CD8-positive, alpha-beta T cell (primary cell): ENCODE measurements at places on chromosomes 1 and 21. TPM values are rescaled to one million over a fixed set of nuclear protein-coding genes. Genes with fewer than 3 reads are reported as not detected.

DNA sequence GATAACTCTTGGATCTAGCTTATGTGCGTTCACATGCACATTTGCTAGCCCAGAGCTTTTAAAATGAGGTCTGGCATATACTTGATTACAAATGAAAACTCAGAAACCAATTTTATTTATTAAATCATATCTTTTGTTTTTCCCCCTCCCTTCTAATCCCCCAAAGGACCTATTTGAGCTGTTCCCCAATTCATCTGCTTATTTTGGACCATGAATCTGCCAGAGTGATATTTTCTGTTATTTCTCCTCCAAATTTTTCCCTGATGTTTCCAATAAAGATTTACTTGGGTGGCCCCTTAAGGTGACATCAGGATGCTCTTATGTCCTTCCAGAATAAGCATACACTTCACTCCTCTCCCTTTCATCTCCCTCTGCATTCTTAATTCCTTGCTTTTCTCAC is 123.4 kb downstream of the SYT2 start:
- no peak for DNase-seq

DNA sequence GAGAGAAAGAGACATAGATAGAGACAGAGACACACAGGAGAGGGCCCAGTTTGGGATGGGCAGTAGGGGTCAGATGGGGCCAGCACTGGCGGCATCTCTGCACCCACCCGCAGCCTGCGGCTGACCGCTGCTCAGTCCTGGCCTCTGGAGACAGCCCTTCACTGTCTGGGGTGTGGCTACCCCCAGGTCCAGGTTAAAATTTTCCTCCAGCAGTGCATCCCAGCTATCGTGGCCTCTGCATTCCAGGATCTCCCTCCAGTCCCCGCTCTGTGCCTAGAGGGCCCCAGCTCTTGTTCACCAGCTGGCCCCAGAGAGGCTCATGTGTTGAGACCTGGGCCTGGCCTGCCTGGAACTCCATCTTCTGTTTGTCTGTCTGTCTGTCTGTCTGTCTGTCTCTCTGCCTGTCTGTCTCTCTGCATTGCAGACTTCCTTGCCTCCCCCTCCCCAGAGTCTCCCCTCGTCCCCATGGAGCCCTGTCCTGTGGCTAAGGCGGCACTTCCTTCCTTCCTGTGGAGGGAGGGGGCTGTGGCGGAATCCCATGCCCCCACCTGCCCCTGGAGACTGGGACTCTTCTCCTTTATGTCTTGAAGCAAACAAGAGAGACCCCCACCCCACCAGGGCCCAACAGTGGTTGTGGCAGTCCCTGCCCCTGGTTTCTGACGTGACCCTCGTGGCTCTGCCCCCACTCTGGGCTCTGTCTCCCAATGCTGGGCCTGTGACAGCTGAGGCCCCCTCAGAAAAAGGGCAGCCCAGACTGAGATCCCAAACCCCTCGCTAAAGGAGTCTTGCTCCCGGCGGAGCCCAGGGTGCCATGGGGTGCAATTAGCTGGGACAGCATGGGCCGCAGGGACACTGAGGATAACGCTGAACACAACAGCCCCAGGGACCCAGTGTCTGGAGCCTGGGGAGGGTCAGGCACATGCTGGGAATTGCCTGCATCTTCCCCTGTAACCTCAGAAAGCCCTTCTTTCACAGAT is 241.8 kb downstream of the NPHP4 start:
- DNase-seq = no peak

DNA sequence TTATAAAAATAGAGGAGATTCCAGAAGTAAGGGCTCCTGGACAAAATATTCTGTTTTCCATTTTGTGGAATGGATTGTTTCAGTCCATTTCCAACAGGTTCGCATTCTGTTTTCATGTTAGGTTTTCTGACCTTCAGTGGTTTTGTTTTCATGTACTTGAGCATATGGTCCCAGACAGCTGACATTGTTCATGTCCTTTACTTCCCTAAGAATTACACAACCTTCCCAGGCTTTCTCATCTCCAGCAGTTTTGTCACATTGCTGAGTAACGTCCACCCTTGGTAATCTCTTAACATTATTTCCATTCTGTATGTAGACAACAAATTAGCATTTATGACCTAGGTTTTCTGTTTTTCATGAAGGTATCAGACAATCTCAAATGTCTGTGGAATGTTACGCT is 21.0 kb upstream of the ERRFI1 start:
- no peak for DNase-seq

Gene THEM5
- not detected for total RNA-seq

GRCh38 chr1:21090463-21090862 is 86.2 kb downstream of the EIF4G3 start:
- DNase-seq = no peak

GRCh38 chr1:12505639-12506280 is 112.2 kb downstream of the DHRS3 start:
- no peak for DNase-seq

Gene FGGY
- 14.3 TPM for total RNA-seq

DNA sequence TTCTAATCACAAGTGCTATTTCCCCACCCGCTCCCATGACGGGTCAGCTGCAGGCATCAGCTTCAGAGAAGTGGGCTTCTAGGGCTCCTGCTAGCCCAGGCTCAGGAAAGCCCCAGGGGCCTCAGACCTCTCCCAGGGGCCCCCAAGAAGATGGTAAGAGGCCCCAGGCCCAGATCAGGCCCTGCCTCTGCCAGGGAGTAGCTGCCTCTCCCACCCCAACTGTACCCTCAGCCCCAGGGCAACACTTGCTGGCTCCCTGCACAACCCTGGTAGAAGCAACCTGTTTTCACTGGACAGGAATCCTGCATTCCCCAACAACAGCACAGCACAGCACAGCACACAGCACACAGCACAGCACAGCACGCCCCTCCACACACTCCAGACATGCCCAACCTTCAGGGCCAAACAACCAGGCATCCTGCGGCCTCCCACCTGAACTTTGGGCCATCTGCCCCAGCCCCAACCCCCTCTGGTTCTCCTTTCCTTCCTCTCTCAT is 6.5 kb downstream of the BLACAT1 start:
- no peak for DNase-seq

DNA sequence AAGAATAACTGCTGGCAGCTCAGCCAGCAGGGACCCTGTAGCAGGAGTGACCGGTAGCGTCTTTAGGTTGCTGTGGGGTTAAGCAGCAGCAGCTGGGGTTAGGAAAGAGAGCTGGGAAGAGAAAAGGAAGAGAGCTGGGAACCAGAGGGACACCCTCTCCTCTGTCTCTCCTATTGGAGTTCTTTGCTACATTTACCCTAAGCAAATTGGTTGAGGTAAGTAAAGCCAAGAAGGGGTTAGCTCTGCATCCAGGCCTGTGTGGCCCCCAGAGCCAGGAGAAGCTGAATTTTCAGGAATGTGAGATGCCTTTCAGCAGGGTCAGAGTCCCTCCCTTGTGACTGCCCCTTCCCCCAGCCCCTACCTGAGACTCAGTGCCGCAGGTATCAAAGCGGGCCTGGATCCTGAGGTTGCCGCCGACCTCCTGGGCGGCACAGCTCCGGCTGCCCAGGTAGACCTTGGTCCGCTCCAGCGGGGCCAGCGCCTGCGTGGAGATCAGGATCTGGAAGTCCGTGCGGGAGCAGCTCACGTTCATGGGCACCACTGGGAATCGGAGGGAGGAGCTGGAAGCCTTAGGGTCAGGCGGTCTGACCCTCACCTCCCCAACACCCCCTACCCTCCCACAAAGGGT is 16.4 kb downstream of the CDCP2 start:
- DNase-seq = no peak

GRCh38 chr1:221567859-221568507 is 173.9 kb downstream of the DUSP10 start:
- no peak for DNase-seq

Gene SMIM1
- 1.6 TPM for total RNA-seq

Gene OR10Z1
- total RNA-seq = not detected

Gene ST6GALNAC3
- 2.3 TPM for total RNA-seq

Gene TAF13
- 40.4 TPM for total RNA-seq

DNA sequence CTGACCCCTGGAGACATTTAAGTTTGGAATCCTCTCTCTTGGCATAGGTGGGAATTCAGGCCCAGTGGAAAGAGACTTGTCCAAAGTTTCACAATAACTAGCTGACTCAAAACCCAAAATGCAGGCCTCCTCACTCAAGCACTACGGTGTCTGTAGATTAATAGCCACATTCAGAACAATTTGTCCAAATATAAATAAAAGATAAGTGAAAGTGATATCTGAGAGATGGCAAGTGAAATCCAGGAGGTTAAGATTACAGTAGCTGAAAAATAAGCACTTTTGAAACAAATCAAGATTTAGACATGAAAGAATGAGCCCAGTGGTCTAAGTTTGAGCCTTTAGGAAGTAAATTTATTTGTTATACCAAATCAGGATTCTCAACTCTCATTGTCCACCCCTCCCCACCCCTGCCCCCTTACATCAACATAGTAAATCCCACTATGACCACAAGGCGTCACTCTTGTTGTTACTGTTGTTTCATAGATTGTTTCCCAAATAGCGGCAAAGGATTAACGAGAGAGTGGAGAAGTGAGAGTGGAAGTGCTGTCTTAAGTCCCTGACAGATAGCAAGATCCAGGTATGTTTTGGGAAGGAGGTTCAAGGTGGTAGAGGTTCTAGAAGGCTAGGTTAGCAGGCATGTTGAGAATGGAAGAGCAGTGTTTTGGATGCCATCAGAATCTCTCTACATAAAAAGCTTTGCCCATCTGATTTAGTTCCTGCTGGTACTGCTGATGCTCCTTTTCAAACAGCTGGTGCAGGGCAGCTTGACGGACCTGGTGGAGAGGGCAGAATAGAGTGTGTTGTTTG is 7.1 kb upstream of the TPM3 start:
- DNase-seq = peak; percentile 54

- DNase-seq = no peak
Measured at GRCh38 chr1:226306425-226306824, 2.5 kb downstream of the LIN9 start.

Gene SFT2D2
- 62.3 TPM for total RNA-seq

- DNase-seq = no peak
Measured at GRCh38 chr1:13792419-13792818, 92.4 kb downstream of the PRDM2 start.

Gene SPRR2E
- not detected for total RNA-seq

Gene TEKT2
- total RNA-seq = 0.35 TPM

GRCh38 chr1:34086561-34086960 is 78.5 kb downstream of the CSMD2 start:
- no peak for DNase-seq

GRCh38 chr1:109764561-109765482 is 1.1 kb upstream of the EPS8L3 start:
- DNase-seq = no peak

DNA sequence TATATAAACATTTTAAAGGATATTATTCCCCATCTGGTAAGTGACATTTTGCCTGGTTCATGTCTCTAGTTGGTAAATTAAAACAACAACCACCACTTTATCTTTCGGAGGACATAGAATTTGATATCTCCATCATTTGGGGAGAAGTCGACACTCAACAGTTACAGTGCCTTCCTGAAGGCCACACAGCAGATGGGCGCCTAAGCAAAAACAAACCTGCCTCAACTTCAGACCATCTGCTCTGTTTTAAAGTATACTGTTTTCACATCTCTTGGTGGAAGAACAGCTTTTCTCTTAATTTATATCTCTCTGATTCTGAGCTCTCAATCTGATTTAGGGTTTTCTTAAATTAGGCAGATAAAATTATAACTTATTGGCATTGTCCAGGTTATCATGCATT is 282.2 kb downstream of the RYR2 start:
- no peak for DNase-seq

Gene NUDT4B
- total RNA-seq = not detected

Gene GBP2
- 125 TPM for total RNA-seq

Gene LCE1B
- not detected for total RNA-seq

DNA sequence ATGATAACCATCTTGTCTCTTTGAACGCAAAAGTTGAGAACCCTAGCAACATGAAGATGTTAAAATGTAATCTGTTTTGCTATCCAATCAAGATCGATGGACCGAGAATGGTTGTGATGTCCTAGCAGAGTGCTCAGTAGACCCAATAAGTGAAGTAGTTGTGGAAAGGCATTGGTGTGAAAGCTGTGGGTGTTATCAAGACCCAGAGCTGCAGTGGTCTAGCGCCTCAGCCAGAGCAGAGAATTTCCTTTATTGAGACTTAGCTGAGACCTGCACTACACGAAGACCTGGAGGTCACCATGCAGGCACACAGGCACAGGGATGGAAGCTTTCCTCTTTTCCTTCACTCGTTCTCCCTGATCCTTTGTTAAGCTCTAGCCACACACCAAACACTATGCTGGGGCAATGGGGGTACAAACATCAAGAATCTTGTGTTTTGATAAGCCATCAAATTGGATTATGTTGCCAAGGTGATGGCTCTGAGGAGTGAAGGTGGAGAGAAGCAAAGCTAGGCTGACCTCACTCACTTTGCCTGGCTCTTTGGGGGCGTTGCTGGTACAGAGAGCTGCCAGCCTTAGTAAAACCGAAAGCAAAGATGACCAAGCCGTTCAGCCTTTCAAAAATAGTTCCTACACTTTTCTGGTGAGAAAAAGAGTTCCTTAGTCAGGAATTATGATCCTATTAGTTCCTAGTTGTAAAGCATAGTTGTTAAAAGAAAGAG is 24.1 kb downstream of the METTL13 start:
- no peak for DNase-seq

Gene EIF3I
- 97.4 TPM for total RNA-seq

DNA sequence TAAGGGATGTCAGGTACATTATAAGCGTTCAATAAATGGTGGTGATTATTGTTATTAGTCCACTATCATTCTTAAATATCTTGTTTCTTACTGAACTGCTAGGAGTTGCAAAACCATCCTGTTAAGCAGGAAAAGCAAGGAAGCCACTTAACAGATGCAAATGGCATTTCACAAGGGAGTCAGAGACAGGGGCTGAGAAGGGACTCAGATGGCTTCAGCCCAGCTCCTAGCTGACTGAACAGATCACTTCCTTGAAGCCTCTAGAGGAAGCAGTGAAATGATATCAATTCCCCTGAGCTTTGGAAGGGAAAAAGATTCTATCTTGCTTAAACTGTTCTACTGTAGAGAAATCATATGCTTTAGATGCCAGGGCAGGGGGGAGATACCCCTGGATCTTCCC is 151.5 kb downstream of the ST6GALNAC5 start:
- no peak for DNase-seq

Gene AGL
- 7.6 TPM for total RNA-seq

- no peak for DNase-seq
Measured at GRCh38 chr1:66809736-66810326, 8.8 kb upstream of the INSL5 start.

Gene PTGS2
- total RNA-seq = 0.11 TPM

Gene S100A7
- total RNA-seq = not detected

GRCh38 chr1:222394224-222394623 is 153.7 kb downstream of the HHIPL2 start:
- DNase-seq = no peak

GRCh38 chr1:66283622-66284041 is 250.3 kb upstream of the SGIP1 start:
- DNase-seq = no peak
